ENCODE measurements at places on chromosomes 7 and 10. TPM values are rescaled to one million over a fixed set of nuclear protein-coding genes. Genes with fewer than 3 reads are reported as not detected.
A peak's percentile ranks its signal among the peaks of the same experiment; 100 is the strongest.

DNA sequence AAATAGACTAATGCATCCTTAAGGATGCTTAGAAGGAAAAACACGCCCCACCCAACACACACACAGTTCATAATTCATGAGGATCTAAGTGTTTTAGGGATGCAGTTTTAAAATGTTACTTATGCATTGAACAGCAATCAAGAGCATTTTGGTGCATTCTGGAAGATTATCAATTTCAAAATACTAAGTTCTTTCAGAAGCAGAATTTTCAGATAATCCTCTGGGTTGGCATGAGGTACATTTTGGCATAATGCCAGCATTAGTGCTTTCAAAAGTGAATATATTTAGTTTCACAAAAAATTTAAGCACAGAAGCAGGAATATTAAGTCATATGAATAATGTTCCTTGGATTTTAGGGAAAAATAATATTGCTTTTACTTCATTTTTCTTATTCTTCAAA lies 937.1 kb downstream of the REEP3 start:
- no peak for DNase-seq

GRCh38 chr7:39720586-39720985 lies 97.2 kb downstream of the RALA start:
- no peak for DNase-seq

DNA sequence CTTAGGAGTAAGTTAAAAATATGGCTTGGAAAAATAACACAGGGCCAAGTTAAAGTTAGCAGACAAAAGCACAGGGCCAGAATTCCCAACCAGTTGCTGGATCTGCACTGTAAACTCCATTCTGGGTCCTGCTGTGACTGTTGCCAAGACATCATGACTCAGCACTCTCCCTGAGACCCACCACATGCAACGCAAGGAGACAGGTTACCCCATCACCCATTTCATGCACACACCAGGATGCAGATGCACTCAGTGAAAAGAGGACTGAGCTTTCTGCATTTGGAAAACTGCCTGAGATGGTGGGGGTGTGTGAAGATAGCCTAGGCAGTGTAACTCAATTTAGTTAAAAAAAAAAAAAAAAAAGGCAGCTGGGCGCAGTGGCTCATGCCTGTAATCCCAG lies 97.6 kb upstream of the ZNF438 start:
- DNase-seq, result peak; percentile 35

GRCh38 chr7:138245682-138246081 lies 169.4 kb downstream of the AKR1D1 start:
- no peak for DNase-seq

DNA sequence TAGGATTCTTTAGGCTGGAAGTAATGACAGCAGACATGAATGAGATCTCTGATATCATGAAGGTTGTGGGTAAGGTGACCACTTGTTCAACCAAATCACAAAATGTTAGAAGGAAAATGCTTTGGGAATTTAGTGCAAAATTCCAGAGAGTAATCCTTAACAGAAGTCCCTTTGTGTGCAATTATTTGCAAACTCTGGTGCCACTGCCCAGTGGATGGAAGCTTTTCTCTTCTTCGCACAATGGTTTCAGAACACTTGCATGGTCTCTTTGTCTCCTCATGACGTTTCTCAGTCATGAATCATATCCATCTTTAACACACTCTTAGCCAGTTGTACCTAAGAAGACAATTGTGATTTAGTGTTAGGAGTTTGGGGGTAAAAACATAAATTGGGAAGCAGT lies 570.4 kb upstream of the ANKRD30A start:
- DNase-seq, result no peak

GRCh38 chr10:87657371-87657770 lies 2.3 kb upstream of the PAPSS2 start:
- no peak for DNase-seq

DNA sequence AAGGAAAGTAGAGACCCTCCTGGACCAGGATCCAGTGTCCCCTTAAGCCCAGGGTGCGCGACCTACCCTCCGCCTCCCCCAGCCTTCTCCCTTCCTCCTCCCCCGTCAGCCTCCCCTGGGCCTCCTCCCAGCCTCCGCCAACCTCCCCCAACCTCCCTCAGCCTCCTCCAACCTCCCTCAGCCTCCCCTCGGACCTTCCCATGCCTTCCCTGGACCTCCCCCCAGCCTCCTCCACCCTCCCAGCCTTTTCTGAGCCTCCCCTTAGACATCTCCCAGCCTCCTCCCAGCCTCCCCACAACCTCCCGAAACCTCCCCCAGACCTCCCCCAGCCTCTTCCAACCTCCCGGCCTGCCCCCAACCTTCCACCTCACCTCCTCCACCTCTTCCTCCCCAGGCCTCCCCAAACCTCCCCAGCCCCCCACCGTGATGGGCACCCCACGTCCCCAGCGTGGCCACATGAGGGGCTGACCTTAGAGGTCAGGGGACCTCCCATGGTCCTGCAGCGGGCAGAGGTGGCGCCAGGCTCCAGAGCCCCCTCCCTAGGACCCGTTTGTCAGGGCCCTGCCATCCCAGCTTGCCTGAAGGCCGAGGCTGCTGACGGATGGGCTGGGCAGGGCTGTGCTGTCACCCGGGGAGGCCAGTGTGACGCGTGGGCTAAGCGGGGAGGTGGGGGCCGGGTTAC lies 18.8 kb downstream of the FAM20C start:
- no peak for DNase-seq

GRCh38 chr10:74642901-74643595 lies 183.4 kb upstream of the KAT6B start:
- no peak for DNase-seq

- DNase-seq, result no peak
Observed at GRCh38 chr7:4641091-4641666, 40.9 kb upstream of the FOXK1 start.

DNA sequence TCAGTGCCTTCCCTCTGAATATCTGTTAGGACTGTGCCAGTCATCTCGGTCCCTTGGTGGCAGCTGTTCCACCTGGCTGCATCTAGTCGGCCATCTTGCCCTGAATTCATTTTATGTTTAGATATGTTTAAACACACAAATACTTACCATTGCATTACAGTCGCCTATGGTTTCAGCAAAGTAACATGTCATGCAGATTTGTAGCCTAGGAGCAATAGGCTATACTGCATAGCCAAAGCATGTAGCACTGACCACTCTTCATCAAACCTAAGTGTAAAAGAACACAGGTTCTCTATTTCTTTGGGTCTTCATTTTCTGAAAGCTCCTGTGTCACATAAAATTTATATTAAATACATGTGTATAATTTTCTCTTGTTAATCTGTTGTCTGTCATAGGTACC lies 118.9 kb upstream of the THSD7A start:
- DNase-seq, result no peak

- DNase-seq, result peak; percentile 43
Observed at GRCh38 chr10:130127364-130128061, 8.7 kb upstream of the GLRX3 start.

DNA sequence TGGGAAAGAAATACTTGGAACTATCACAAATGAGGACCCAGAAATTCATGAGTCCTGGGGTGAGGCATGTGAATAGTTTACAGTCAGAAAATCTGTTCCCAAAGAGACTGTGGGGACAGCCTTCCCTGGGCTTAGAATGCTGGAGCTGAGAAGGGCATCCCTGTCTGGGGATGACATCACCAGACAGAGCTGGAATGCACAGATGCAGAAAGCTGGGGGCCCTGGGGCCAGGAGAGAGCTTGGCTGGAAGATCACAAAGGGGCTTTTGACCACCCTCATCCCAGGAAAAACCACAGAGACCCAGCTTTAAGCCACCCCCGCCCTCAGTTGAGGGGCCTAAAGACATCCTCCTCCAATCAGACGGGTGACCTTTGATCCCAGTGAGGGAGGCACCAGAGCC lies 264.5 kb downstream of the PLXNA4 start:
- DNase-seq, result no peak

DNA sequence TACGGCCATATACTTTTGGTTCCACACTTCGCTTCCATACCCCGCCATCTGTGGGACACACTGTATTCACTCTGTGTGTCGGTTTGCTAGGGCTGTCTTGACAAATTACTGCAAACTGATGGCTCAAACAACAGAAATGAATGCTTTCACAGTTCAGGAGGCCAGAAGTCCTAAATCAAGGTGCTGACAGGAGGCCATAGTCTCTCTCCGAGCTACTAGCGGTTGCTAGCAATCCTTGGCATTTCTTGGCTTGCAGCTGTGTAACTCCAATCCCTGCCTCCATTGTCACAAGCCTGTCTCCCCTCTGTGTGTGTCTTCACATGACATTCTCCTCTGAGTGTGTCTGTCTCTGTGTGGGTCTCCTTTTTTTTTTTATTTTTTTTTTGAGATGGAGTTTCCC lies 28.9 kb upstream of the BMPR1A start:
- no peak for DNase-seq

DNA sequence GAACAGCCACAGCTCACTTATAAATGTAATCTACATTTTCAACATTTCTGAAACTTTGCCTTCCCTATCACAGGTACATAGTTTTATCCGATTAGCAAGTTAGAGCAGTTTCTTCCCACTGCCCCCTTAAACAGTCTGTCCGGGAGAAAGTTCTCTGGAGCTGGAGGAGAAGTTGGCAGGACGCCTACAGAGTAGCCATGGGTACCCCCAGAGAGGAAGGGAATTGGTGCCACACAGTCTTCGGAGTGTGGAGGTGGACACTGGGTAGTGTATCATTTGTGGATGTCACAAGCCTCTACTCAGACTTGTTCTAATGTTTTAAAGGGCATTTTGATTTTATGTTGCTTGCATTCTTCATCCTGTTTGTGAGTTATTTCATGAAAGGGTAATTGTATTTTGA lies 39.0 kb downstream of the TAF3 start:
- no peak for DNase-seq

DNA sequence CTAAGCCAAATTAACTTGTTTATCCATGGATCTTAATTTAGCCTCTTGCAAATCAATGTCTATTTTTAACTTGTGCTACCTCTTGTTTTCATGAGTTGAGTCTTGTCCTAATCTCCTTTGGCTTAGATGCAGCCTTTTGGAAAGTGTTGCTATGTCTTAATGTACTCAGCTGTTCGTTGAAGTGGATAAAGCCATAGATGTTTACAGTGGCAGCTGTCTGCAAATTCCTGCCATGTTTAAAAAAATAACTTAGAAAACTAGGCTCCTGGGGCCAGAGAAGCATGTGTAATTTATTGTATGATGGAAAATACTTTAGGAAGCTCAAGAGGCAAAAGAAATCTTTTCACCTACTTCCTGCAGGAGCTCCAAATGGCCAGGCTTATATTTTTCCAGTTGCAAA lies 253.1 kb upstream of the RHOBTB1 start:
- DNase-seq, result no peak

DNA sequence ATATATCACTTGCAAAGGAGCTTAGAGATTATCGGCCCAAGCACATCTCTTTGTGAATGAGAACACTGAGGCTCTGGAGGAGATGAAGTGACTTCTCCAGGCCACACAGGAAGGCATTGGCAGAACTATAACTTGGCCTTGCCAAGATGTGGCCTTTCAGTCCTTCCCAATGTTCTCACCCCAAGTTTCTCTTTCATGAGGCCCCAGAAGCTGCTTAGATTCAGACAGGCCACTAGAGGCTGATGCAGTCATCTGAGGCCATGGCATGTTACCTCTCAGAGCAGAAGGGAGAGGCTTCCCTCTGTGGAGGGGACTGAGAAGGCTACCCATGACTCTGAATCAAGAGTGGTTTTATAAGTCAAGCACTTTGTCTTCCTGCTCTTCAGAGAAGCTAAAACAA lies 1003.7 kb downstream of the LRMDA start:
- no peak for DNase-seq

DNA sequence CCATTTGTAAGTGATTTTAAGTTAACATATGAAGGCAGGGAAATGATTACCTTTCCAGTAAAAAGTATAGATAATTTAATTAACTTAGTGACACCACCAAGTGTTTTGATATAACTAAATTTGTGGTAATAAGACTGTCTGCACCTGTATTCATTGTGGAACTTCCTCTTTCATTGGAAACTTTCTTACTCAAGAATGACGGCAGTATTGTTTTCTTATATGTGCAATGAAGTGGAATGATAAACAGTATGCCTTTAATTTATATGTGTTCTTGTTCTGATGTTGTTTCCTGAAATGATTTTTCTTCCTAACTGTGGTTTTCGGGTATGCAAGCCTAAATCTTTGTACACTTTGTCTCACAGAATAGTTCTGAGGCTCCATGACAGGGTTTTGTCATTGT lies 46.4 kb downstream of the CASD1 start:
- no peak for DNase-seq

GRCh38 chr7:79465551-79465950 lies 12.1 kb upstream of the MAGI2 start:
- no peak for DNase-seq

DNA sequence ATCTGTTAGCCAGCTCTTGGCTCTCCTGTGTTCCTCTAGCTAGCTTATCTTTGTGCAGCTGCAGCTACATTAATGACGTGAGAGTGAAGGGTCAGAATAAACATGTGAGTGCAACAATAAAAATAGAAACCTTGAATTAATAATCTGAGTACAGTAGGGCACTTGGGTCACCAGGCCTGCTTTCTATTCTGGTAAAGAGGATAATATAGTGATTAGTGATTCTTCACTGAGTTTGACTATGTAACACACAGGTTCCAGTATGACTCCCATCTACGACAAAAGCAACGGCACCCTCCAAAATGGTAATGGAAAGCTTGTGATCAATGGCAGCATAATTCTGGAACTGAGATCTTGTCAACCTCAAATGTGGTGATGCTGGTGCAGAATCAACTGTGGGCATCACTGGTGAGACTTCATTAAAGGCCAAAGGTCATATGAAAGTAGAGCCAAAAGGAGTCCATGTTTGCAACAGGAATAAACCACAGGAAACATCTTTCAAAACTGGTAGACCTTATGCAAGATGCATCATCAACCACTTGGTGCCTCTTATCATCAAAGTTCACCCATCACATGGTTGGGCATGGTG lies 77.6 kb downstream of the NRBF2 start:
- no peak for DNase-seq

GRCh38 chr7:66443946-66444345 lies 184.7 kb upstream of the KCTD7 start:
- no peak for DNase-seq

Gene BTBD16
- not detected for total RNA-seq

Gene NME8
- total RNA-seq, result not detected

Gene JAKMIP3
- total RNA-seq, result 2.0 TPM

Gene KCNH2
- 107 TPM for total RNA-seq

Gene HDAC9
- 30.7 TPM for total RNA-seq

Gene GRID2IP
- total RNA-seq, result not detected

Gene NPY
- not detected for total RNA-seq

Gene ZNF727
- 1.8 TPM for total RNA-seq

Gene TMEM178B
- total RNA-seq, result 38.2 TPM

Gene C10orf95
- total RNA-seq, result not detected

Gene BCAP29
- total RNA-seq, result 114 TPM

Gene ZSWIM8
- 53.9 TPM for total RNA-seq

Measured in left ventricle myocardium superior (tissue), 1 donor.